ENCODE measurements at places on chromosomes 1 and 21. TPM values are rescaled to one million over a fixed set of nuclear protein-coding genes. Genes with fewer than 3 reads are reported as not detected.

SRGAP2 gene
- 114 TPM for total RNA-seq

SH3GLB1 gene
- total RNA-seq, result 55.9 TPM

SAMD11 gene
- total RNA-seq, result not detected

BTBD19 gene
- total RNA-seq, result 13.2 TPM

C1QC gene
- total RNA-seq, result not detected

DENND2D gene
- 1.1 TPM for total RNA-seq

PRRX1 gene
- total RNA-seq, result 3.6 TPM

FMO4 gene
- total RNA-seq, result 0.47 TPM

OLIG2 gene
- total RNA-seq, result not detected

INSRR gene
- not detected for total RNA-seq

RAP1GAP gene
- 0.09 TPM for total RNA-seq

GART gene
- total RNA-seq, result 72.1 TPM

NOS1AP gene
- total RNA-seq, result 0.66 TPM

PTGS2 gene
- 3.4 TPM for total RNA-seq

KRTAP20-2 gene
- not detected for total RNA-seq

LACTBL1 gene
- not detected for total RNA-seq

TMEM183A gene
- 80.8 TPM for total RNA-seq

DNAH14 gene
- total RNA-seq, result 2.2 TPM

C1orf94 gene
- total RNA-seq, result not detected

CR1L gene
- total RNA-seq, result not detected

C1orf185 gene
- total RNA-seq, result not detected

CENPF gene
- 15.2 TPM for total RNA-seq

CAPN8 gene
- total RNA-seq, result not detected

GBP2 gene
- 29.8 TPM for total RNA-seq

CCDC18 gene
- 8.2 TPM for total RNA-seq

FABP3 gene
- total RNA-seq, result 0.18 TPM

CYP4X1 gene
- 1.7 TPM for total RNA-seq

PLD5 gene
- total RNA-seq, result not detected

SPATA21 gene
- not detected for total RNA-seq

IL22RA1 gene
- total RNA-seq, result under 0.01 TPM

CNR2 gene
- total RNA-seq, result not detected

MTARC1 gene
- 2.2 TPM for total RNA-seq

KLHDC7A gene
- total RNA-seq, result not detected

PGLYRP4 gene
- total RNA-seq, result not detected

TMEM50B gene
- total RNA-seq, result 16.7 TPM
